ENCODE measurements at places on chromosomes 5 and 9.

GRCh38 chr5:40831346-40832210, 3.4 kb downstream of the RPL37 start:
- no peak for DNase-seq

DNA sequence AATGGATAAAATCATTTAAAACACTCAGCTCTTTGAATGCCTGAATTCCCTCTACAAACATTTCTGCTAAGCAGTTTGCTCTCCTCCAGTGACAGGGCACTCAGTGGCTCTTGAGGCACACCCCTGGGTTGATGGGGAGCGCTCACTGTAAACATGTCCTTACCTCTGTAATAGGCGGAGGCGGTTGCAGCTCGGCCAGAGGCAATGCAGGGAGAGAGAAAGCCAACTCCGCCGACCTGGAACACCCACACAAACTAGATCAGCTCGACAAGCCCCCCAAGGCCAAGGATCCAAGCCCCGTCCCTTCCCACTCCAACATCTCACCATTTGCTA, 329 bp downstream of the CDC23 start:
- no peak for DNase-seq

GRCh38 chr9:96253059-96253696, 48.8 kb downstream of the HSD17B3 start:
- DNase-seq, result no peak

DNA sequence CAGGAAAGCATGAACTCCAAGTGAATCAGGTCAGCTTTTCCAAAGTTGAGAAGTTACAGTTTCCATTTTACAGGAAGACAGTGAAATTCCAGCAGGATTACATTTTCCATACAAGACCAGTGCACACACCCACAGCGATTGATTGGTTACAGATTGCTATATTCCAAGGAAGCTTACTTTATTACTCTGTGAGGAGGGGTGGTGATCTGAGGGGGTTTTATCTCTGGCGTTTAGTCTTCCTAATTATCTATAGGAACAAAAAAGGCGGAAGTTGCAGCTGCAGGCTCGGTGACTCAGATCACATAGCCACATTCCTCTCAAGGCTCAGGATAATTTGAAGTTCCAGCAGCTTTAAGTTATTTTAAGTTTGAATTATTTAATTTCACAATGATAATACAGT, 450.4 kb upstream of the NMUR2 start:
- no peak for DNase-seq

- no peak for DNase-seq
Measured at GRCh38 chr9:120845255-120845654, 2.5 kb upstream of the PSMD5 start.

DNA sequence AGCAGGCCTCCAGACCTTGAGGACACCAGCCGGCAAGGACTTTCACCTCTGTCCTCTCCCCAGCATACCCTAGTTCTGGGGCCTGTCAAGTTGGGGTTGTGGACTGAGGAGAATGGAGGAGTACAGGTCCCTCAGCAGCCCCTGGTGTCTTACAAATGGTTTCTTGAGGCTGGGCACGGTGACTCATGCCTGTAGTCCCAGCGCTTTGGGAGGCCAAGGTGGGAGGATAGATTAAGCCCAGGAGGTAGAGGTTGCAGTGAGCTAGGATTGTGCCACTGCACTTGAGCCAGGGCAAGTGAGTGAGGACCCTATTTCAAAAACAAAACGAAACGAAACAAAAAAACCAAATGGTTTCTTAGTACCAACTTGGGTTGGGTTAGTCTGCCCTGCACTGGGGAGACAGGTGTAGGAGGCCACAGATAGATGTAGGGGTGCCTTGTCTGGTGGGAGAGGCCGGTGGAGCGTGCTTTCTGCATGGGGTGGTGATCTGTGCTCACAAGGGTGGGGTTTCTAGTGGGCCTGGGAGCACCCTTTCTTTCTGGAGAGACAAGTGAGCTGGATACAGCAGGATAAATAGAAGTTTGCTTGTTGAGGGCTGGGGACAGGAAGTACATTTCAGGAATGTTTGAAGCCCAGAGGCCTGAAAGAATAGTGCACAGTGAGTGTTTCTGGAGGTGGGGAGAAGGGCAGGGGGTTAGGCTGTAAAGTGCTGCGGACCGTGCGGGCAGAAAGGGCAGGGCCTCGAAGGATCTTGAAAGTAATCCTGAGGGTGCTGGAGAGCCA, 37.7 kb upstream of the PSD2 start:
- DNase-seq, result no peak

DNA sequence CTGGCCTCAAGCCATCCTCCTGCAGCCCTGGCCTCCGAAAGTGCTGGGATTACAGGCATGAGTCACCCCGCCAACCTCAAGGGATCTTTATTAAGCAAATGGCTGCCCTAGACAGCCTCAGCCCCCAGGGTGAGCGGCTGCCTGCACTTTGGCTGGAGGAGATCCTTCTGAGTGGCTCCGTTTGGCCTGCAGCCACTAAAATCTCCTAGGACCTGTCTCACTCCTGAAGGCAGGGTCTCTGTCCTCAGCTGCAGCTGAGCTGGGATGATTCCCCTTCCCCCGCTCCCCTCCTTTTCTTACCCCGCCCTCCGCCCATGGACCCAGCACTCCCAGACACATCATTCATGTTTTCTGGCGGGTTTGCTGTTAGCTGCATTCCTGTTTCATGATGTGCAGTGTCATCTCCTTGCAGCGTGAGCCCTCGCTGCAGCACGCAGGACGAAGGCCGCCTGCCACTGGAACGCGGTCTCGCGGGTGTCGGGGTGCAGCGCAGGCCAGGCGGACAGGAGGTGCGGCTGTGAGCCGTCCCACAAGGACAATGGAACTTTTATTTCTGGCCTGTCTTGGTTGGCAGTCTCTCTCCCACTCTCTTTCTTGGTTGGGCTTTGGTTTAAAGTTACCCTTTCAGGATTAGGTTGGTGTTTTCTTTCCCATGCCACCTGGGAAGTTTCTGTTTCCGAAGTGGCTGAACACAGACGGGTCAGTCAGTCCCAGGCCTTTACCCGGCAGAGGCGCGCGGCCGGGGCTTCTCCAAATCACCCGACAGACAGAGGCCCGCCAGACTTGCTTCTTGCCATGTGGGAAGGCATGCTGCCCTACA, 137.1 kb downstream of the FOXD1 start:
- DNase-seq, result no peak

DNA sequence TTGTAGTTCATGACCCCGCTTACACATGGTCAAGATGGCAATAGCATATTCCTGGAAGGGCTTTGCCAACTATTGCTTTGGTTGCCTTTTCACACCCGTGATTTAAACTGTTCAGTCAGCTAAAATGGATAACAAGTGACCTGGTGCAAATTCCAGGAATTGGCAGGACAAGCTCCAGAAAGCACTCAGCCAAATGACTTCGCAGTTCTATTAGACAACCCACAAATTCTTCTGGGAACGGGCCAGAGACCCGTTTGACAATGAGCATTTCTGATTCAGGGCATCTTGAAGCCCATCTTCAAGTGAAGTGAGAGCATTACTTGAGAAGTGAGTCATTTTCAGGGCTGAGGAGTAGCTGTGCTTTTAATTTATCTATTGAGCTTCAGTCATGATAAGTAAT, 165.0 kb downstream of the DROSHA start:
- no peak for DNase-seq

DNA sequence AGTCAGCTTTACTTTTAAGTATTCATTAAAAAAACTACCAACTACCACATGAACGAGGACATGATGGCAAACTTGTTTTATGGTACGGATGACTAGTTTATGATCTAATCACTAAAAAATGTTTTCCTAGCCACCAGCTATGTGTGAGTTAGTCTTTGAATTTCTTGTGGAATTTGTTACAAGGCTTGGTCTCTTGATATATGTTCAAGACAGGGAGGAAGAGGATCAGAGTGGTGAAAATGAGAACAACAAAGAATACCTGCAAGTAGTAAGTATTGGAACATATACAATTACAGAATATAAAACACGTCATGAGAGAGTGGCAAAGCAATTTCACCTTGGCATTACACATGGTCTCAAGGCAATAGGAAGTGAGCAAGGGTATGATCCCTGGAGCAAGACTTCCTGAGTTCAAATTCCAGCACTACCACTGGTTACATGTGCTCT, 548.6 kb upstream of the TLE4 start:
- no peak for DNase-seq

DNA sequence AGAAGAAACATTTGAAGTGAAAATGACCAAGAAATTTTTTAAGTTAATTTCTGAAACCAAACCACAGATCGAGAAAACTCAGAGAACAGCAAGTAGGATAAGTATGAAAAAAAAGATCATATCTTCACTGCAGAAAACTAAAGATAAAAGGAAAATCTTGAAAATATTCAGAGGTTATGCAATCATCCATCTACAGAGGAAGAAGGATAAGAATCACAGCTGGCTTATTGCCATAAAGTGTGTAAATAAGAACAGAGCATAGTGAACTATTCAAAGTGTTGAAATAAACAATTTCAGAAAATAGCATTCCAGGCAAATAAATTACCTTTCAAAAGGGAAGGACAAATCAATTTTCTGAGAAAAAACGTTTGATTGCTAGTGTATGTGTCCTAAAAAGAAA, 1191.7 kb upstream of the CDH6 start:
- DNase-seq, result no peak

DNA sequence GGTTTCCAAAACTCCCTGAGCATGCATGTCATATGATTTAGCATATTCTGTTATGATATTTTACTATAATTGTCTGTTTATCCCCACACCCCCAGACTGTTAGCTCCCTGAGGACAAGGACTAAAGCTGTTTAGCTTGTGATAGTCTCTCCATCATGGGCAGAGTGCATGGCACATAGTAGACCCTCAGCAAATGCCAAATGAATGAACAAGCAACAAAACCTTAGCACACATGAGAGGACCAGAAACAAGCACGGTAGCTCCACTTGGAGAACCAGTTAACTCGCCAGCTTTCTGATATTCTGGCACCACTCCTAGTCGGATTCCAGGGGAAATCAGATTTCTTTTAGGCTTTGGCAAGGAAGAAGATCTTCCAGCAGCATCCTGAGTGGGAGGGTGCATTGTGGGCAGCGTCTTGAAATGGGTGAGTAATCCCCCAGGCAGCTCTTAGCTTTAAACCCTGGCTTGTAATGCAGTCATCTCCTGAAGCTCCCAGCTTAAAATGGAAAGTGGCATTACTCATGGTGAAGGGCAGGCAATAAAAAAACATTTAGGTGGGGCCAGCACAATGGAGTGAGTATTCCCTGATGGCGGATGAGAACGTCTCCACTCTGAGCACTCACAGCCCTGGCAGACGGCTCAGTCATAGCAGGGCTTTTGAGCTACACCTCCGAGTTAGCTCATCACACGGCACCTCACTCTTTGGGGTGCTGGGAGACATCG, 41.1 kb downstream of the FGF1 start:
- DNase-seq, result no peak

GRCh38 chr5:50441493-50441955, 436 bp upstream of the EMB start:
- no peak for DNase-seq

- DNase-seq, result no peak
Measured at GRCh38 chr9:116337015-116337414, 183.4 kb downstream of the PAPPA start.

DNA sequence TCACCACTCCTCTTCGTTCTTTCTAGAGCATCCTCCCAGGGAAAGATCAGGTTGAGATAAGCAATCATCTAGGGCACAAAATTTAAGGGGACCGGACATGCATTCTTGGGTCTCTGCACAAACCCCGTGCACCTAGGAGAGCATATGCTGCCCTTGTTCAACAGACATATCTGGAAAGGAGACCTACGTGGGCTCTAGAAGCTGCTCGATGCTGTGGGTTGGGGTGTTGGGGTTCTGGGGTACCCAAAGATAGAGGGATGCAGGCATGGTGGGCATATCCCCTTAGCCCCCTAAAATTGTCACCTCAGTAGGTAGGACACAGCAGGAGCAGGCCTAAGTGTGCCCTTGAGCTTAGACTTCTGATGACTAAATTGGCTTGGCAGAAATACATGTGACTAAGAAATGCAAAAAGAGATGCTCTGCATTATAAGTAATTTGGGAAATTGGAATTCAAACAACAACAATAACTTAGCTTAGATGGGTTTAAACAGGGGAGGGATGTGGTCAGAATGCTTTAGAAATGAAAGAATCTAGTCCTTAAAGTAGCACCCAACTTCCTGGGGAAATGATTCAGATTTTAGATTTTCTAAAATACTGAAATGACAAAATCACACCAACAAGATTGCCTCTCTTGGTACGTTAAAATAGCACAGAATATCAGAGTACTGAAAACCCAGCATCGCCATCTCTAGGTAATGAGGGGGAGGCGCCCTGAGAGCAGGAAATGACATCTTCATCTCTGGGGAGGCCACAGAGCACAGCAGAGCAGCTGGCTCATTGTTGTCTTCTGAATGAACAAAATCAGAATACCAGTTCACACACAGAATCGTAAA, 172.3 kb downstream of the GNA14 start:
- no peak for DNase-seq

GRCh38 chr9:4287386-4287785, 12.5 kb downstream of the GLIS3 start:
- DNase-seq, result no peak

DNA sequence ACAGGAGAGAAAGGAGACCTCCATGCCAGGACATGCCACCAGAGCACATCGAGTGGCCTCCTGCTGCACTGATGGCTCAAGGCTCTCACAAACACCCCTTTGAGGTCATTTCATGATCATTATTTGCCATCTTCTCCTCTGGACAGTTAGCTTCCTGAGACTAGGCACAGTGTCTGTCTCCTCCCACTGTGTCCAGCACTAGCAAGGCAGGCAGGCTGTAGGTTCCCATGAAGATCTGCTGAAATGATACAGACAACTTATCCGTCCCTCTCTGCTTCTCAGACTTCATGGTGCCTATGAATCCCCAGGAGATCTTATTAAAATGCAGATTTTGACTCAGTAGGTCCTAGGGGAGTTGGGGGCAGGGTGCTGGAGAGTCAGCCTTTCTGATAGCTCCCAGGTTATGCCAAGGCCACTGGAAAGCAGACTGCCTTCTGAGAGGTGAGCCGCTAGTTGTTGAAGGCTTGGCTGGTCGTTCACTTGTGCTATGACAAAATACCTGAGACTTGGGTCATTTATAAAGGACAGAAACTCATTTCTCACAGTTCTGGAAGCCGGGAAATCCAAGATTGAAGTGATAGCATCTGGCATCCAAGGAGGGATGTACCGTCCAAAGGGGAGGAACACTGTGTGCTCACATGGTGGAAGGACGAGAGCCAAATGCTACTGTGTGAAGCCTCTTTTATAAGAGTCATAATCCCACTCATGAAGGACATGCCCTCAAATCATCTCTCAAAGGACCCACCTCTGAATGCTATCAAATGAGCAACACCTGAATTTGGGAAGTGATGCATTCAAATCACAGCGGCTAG, 183.4 kb downstream of the SPOCK1 start:
- DNase-seq, result no peak

GRCh38 chr9:69391946-69392345, 66.9 kb downstream of the ENTREP1 start:
- DNase-seq, result no peak

DNA sequence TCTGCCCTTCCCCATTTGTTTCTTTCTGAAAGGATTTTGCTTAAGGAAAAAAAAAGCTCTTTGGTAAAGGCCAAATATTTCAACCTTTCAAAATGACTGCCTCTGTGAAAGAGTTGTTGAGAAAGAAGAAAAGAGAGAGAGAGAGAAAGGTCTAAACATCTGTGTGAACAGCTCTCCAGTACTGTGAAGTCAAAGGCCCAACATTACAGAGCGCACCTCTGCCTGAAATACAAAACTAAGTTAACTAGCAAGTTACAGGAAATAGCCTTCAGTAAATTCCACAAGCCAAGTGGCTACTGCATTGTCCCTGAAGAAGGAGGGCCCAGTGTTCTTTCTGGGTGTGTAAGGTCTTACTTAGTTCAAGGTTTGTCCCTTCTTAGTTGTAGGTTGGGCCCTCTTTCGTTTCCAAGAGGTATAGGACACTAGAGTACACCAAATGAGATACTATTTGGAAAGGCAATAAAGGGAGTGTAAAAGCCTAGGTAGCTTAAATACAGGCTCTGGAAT, 104.4 kb downstream of the THBS4 start:
- DNase-seq, result no peak

- DNase-seq, result no peak
Measured at GRCh38 chr5:14794583-14795230, 76.9 kb downstream of the ANKH start.

Data from HuH-7.5 (cell line).